Activated gamma-delta T cell treated with anti-CD3 and anti-CD28 coated beads, Interleukin-2, amount 50 U/mL, for 16 hours (primary cell): ENCODE measurements at places on chromosomes 2 and 18.

DNA sequence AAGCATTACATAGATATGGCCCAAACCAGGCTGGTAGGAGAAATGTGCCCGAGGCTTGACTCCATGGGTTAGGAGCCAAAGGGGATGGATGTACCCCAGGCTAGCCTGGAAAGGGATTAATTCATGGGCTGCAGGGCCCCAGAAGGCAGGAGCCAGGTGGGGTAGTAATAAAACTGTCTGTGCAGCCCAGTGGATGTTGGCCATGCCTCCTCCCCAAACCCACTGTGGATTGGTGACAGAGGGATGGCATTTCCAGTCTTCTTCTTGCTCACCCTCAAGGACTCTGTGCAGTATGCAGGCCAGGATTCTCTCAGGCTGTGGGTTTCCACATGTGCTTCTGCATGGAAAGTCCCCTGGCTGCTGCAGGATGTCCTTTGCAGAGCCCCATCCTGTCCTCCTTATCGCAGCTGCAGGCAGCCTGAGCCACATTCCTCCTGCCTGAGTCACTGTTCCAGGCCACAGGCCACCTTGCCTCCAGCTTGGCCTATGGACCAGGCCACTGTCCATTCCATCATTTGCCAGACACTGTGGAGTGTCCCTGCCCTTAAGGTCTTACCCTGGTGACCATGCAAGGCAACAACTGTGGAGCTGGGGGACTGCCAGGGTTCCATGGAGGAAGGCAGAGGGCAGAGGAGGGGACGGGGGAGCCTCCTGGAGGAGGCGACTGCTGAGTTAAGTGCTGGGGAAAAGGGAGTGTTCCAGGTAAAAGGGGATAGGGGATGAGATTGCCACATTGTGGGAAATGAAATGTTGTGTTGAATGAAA lies 38.9 kb downstream of the INO80C start:
- DNase-seq = no peak

DNA sequence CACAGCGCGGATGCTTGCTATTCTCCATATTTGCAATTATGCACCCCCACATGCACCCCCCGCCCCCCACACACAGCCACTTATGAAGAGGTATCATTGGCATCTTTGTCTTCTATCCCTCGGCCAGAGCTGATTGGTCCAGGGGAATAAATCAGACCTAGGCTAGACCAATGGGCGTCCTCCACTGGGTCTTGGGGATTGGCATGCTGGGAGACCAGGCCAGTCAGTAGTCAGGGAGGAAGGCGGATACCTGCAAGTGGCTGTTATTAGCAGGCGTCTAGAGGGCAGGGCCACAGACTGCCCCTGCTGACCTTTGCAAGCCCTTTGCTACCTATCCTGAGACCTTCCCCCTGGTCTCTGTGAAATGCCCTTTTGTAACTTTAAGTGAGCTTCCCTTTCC lies 30.0 kb downstream of the ATOH8 start:
- DNase-seq = no peak

DNA sequence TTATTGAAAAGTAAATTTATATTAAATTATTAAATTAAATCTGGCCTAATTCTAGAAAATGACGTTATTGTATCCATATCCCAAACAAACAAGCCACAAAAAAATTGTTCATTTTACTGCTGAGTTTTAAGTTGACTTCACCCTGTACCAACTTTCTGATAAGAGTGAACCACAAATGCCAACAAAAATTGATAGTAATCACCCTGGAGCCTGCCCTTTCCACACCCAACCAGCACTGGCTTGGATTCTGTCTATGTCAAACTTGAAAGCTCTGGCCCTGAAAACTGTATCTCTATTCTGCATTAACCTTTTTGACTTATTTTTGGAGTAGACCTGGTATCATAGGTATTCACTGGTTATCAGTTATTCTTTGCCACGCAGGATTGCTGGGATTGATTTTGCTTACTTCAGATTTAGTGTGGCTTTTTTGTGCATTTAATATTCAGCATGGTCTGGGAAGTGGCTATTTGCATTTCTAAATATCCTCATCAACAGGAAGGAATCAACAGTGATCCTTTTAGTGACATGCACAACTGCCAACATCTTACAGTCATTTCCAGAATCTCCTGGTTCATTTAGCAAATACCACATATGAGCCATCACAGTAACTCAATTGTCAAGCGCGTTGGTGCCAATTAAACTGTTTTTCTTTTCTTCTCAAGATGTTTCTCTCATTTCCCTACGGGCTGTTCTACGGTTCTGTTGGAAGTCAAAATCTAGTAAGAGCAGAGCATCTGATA lies 11.4 kb upstream of the SRBD1 start:
- DNase-seq = no peak

GRCh38 chr2:113757138-113757657 lies 756 bp upstream of the SLC35F5 start:
- DNase-seq = no peak

DNA sequence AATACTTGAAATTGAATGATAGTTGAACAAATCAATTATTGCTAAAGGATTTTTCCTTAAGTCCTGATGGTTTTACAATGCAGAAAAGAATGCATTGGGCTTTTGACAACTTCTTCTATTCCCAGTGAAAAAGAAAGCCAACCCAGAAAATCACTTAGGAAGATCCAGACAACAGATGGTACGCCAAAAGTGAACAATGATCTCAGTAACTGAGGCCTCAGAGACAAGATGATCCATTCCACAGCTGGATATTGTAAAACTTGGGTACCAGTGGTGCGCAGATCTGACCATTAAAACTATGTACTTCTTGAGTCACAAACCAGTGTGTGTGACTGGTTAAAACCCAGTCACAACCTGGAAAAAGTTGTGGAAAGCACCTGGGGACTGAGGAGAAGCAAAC lies 173.5 kb downstream of the ETAA1 start:
- no peak for DNase-seq

DNA sequence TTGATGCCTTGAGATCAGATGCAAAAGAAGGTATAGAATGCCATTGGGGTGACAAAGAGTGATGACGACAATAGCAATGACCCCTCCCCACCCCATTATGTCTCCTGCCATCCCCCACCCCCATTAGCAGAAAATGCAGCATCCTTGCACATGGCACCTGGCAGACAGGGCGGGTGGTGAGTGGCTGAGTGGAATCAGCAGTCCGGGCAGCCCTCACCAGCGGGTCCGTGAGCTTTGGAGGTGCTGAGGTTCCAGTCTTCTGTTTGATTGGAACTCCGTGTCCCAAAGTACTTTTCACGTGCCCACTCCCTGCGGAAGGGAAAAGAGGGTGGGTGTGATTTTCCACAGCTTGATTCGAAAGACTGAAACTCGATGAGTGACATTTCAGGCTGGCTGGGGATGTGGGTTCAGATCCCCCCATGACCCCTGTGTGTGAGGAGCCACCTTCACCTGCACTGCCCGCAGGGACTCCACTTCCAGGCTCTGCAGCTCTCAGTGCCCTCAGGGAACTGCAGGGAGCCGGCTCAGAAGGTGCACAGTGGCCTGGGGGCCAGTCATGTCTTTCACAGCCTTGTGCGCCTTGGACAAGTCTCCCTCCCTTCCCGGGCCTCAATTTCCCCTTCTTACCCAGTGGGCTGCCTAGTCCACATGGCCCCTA lies 130.9 kb downstream of the GLI2 start:
- DNase-seq = no peak

DNA sequence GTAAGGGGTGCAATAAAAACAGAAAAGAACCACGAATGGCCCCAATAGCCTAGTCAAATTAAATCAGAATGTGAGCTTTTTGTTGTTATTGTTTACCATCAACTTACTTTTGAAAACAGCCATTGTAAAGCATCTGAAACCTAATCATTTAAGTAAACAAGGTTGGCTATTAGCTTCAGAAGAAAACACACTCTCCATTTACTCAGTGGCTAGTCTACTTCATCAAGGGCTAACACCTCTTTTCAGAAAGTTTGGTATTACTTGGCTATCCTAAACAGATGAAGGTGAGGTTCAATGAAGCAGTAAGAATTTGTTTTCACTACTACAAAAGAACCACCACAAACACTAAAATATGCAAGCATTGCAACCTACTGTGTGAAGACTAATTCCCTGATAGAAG lies 398.0 kb downstream of the CDH2 start:
- no peak for DNase-seq

GRCh38 chr2:10172033-10172871 lies 49.7 kb downstream of the RRM2 start:
- no peak for DNase-seq

GRCh38 chr2:63189026-63189425 lies 138.4 kb downstream of the OTX1 start:
- no peak for DNase-seq

- DNase-seq = no peak
Observed at GRCh38 chr2:45964223-45964841, 312.9 kb downstream of the PRKCE start.

DNA sequence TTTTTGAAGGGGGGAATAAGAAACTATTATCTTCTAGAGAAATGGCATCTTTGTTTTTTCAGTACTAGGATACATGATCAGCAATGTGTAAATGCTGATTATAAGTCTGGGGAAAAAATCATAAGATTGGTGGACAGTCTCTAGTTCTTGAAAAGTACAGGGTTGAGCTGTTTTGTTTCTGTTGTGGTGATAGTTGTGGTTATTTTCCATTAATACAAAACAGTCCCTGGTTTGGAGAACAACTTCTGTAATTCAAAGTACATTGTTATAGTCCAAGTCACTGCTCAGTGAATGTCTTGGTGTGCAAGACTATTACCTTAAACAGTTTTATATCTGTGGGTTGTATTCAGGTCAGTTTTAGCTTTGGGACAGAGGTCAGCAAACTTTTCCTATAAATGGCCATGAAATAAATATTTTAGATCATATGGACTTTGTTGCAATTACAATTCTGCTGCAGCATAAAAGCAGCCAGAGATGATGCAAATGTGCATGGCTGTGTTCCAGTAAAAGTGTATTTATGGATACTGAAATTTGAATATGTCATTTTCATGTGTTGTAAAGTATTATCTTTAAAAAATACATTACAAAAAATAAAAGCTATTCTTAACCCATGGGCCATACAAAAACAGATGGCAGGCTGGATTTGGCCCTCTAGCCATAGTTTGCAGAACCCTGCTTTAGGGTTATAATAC lies 111.0 kb downstream of the CERS6 start:
- DNase-seq = no peak

GRCh38 chr2:100801402-100801801 lies 18.5 kb upstream of the NPAS2 start:
- DNase-seq = no peak

GRCh38 chr18:12038082-12038638 lies 55.5 kb upstream of the ANKRD62 start:
- no peak for DNase-seq

- DNase-seq = no peak
Observed at GRCh38 chr2:207311316-207312005, 145.7 kb upstream of the KLF7 start.

GRCh38 chr18:74390900-74391299 lies 66.2 kb downstream of the DIPK1C start:
- DNase-seq = no peak

GRCh38 chr2:102387763-102388546 lies 32.4 kb downstream of the IL18R1 start:
- no peak for DNase-seq

DNA sequence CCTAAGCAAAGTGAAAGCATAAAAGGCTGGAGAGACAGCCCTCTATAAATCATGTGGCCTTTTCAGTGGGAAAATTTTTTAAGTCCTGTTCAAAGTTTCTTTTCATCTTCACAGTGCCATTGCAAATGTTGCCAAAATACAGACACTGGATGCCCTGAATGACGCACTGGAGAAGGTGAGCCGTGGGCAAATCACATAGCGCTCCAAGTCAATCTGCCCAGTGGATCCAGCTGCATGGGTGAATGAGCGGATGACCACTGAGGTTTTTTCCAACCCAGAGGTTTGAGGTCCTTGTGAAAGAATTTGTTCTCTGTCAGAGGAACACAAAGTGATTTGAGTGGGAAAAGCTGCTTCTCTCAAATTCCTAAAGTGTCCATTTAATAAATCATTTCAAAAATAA lies 11.8 kb downstream of the DAPL1 start:
- no peak for DNase-seq
